A549 treated with CORT108297 at 1 μM for 4 hours (cell line): ENCODE measurements at places on chromosomes 13 and 19. TPM values are rescaled to one million over a fixed set of nuclear protein-coding genes. Genes with fewer than 3 reads are reported as not detected.

The ZNF91 gene
- 0.18 to 0.31 TPM (median 0.25 TPM) in 5 replicates for total RNA-seq

The SLITRK5 gene
- 0.48 to 0.63 TPM (median 0.61 TPM) in 5 replicates for total RNA-seq

The CNN1 gene
- 0.30 to 0.52 TPM (median 0.46 TPM) in 5 replicates for total RNA-seq

The ZNF627 gene
- 2.7 to 5.4 TPM (median 3.6 TPM) in 5 replicates for total RNA-seq

The OR7A5 gene
- not detected in 5 replicates for total RNA-seq

The ZNF709 gene
- total RNA-seq: 0.05 TPM in 1 of 5 replicates, not detected in the others

The GRIK5 gene
- 0.38 to 0.72 TPM (median 0.58 TPM) in 5 replicates for total RNA-seq

The KLHL1 gene
- not detected in 5 replicates for total RNA-seq

The GJB2 gene
- 0.66 to 1.0 TPM (median 0.87 TPM) in 5 replicates for total RNA-seq

The ATP4A gene
- total RNA-seq: not detected in 5 replicates

The ZNF534 gene
- not detected in 5 replicates for total RNA-seq
